ENCODE measurements at places on chromosomes 16 and 17.

DNA sequence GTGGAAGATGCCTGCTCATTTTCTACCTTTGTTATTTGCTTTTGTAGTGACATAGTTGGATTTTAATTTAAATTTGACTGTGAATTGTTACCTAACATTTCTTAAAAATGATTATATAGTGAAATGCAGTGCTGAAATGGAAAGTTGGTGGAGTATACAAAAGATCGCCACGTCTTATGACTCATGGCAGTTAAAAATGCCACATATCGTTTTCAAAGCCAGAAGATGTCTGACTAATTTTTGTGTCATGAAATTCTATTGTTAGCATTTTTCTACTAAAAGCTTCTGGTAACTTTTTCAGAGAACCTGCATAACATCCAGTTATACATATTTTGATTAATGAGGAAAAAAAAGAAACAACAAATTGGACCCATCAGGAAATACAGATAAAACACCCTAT is 20.6 kb downstream of the MAP2K4 start:
- no peak for ATAC-seq

- no peak for ATAC-seq
Observed at GRCh38 chr16:58821886-58822285, 87.8 kb upstream of the GOT2 start.

- ATAC-seq, result no peak
Observed at GRCh38 chr16:49422896-49423295, 49.3 kb downstream of the C16orf78 start.

DNA sequence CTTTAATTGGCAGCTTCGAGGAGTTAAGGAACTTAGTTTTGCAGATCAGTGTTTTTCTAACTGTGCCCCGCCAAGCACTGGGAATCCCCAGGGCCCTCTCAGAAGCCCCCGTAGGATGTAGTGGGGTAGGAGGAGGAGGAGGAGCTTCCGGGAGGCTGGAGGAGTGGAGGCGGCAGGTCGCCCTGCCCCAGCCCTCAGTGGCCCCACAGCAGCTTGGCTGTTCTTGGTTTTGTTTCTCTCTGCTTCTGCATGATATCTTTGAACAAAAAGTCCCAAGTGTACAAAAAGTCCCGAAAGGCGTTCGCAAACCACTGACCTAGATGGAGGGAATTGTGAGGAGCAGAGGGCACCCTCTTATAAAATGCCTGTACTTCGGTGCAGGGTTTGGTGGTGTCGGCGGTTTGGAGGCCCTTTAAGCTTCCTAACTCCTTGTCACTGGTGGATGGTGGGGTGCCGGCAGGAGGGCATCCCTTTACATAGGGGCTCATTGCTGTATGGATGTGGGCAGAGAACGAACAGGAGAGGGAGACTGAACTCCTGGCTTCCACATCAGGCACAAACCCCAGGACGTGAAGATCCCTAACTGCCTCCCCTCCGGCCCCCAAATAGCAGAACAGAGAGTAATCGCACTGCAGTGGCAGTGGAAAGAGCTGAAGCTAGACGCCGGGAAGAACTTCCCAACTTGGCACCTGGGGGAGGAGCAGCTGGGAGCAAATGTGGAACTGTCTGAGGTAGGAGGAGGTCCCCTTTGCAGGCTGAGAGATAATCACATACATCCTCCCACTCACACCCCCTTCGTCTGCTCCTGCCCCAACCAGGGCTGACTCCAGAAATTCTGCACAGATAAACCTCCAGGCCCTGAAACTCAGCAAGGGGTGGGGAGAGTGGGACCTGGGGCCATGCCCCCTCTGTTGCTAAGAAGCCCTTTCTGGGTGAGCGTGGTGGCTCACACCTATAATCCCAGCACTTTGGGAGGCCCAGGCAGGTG is 20.1 kb downstream of the EPOP start:
- no peak for ATAC-seq

GRCh38 chr17:82874011-82874835 is 34.4 kb upstream of the ZNF750 start:
- ATAC-seq, result no peak

GRCh38 chr16:82657786-82658185 is 31.0 kb downstream of the CDH13 start:
- ATAC-seq, result no peak

DNA sequence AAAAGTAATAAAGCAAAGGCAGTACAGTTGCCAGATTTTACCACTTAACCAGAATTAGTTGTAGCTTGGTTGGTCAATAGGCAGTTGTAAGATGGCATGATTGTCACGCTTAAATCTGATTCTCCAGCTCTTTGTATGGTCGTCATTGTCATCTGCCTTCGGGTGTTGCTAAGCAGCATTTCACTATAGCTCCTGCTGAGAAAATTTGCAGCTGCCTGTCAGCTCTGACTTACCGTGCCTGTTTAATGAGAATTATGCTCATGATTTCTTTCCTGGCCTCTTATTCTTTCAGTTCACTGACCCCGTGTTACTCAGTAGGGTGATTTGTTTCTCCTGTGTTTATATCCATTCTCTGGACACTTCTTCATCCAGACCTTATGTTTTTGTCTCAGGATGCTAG is 66.7 kb downstream of the TANGO6 start:
- no peak for ATAC-seq

- no peak for ATAC-seq
Observed at GRCh38 chr17:16214190-16215001, 938 bp downstream of the NCOR1 start.

Measured in gastroesophageal sphincter (tissue), 4 donors.